ENCODE measurements at places on chromosomes 11 and 22.

DNA sequence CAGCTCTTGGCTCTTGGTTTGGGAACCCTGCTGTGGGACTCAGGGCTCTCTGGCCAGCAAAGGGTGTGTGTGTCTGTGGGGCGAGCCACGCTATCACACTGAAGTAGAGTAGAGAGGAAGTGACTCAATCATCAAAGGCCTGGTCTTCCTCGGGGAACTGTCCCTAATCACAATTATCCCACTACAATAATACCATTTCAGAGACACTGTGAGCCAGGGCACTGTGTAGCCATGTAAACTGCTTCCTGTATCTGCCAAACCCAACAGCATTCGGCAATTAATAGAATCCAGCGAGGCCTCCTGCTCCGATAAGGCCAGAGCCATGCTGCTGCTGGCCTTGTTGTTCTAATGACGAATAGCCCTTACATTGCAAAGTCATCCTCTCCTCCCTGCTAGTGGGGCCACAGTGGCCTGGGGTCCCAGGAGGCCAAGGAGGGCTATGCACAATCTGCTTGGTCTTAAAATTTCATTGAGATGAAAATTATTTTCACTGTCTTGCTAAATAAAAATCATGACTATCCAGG, 49.8 kb upstream of the LMO2 start:
- no peak for DNase-seq

DNA sequence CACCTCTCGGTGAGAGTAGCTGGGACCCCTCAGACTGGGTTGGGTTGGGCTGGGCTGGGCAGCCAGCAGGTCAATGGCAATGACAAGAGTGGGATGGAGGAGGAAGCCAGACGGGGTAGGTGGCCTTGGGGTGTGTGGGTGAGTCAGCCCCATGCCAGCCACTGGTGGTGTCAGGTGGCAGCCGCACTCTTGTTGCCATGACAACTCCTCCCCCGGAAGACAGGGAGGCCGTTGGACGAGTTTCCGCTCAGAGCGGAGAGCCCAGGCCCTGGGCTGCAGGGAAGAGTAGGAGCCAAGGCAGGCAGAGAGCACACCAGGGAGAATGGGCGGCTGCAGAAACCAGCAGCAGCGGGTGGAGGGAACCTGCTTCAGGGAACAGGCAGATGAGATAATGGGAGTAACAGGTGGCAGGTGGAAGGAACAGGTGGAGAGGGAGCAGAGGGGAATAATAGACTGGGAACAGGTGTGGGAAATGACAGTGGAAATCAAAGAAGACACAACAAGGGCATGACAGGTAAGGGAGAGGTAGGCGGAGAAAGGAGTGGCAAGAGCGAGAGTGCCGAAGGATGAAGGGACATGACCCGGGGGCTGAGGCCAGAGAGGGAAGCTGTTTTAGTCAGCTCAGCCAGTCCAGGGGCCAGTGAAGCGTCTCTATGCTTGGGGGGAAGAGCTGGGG, 8.7 kb downstream of the SPTBN2 start:
- DNase-seq: peak; percentile 40

- DNase-seq: no peak
These were observed 817 bp downstream of the PANX3 start for GRCh38 chr11:124612045-124612444.

DNA sequence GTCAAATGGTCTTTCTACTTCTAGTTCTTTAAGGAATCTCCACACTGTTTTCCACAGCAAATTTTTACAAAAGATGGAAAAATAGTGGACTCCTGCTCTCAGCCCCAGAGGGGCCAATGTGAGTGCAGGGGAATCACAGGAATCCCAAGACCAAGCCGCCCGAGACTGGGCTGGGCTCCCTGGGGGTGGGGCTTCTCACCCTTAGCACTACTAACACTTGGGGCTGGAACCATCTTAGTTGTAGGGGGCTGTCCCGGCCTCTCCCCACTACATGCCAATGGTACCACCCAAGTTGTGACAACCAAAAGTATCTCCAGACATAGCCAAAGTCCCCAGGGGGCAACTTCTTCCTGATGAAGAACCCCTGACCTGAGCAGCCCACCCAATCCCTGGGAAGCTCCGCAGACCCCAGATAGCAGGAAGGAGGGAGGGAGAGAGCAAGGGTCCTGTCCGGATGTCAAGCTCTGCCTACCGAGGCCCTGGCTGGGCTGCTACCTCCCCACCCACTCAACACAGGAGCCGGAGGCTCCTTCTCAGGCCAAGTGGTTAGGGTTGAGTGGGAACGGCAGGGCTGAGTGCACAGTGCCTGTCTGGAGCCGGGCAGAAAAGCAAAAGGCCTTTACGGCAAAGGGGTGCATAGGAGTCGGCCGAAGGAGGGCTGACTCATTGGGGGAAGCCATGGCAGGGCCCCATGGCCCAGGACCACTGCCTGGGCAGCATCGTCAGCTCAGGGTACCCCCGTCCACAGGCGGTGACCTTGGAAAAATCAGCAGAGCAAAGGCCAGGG, 122.5 kb upstream of the FGF3 start:
- no peak for DNase-seq

DNA sequence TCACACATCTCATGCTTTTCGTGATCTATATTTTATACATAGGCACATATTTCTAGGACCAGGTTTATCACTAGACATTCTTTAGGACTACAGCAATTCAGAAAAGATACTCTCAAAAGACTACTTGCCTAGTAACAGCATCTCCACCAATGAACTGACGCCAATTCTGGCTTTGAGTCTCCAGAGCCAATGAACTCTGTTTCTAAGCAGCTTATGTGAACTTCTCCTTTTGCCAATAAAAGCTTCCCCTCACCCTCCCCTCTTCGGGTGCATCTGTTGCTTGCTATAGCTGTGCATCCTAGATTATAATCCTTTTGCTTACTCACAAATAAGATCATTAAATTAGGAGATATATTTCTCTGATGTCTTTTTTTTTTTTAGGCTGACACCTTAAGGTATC, 11.4 kb upstream of the ANKK1 start:
- DNase-seq: no peak

Data from activated T-cell treated with anti-CD3 and anti-CD28 coated beads for 48 hours (primary cell).